H4 (cell line): ENCODE measurements at places on chromosomes 7 and 10. TPM values are rescaled to one million over a fixed set of nuclear protein-coding genes. Genes with fewer than 3 reads are reported as not detected.

CALHM3 gene
- total RNA-seq, result 0.23 TPM in 1 of 2 replicates, not detected in the other

TUBAL3 gene
- total RNA-seq, result 0.25 TPM in 1 of 2 replicates, not detected in the other

LRGUK gene
- total RNA-seq, result 0.04 TPM in 1 of 2 replicates, not detected in the other

ELMO1 gene
- 55.0 and 58.3 TPM in 2 replicates for total RNA-seq

TRPV6 gene
- total RNA-seq, result not detected in 2 replicates

NFE2L3 gene
- 34.1 and 34.9 TPM in 2 replicates for total RNA-seq

STOX1 gene
- total RNA-seq, result 0.52 and 0.66 TPM in 2 replicates

UNCX gene
- not detected in 2 replicates for total RNA-seq

PIP gene
- total RNA-seq, result not detected in 2 replicates

GFRA1 gene
- total RNA-seq, result 1.7 and 2.6 TPM in 2 replicates

H2BK1 gene
- 0.64 TPM in 1 of 2 replicates, not detected in the other for total RNA-seq

SFRP4 gene
- 8.3 and 10.3 TPM in 2 replicates for total RNA-seq

ITPRID1 gene
- 0.39 TPM in 1 of 2 replicates, not detected in the other for total RNA-seq

PRKAR2B gene
- 9.5 and 13.1 TPM in 2 replicates for total RNA-seq

OPN4 gene
- total RNA-seq, result 0.02 and 0.35 TPM in 2 replicates

VWDE gene
- 2.0 and 3.1 TPM in 2 replicates for total RNA-seq

PDZD7 gene
- total RNA-seq, result 0.21 and 0.97 TPM in 2 replicates

C7orf57 gene
- total RNA-seq, result 0.06 and 0.08 TPM in 2 replicates

LOXL4 gene
- 0.27 TPM in 1 of 2 replicates, not detected in the other for total RNA-seq

OR2A5 gene
- total RNA-seq, result not detected in 2 replicates

CACNB2 gene
- total RNA-seq, result 0.62 and 1.2 TPM in 2 replicates

FBXL13 gene
- total RNA-seq, result 0.08 and 0.50 TPM in 2 replicates
